Frontal cortex (tissue), 4 donors: ENCODE measurements at places on chromosomes 2 and 18. TPM values are rescaled to one million over a fixed set of nuclear protein-coding genes. Genes with fewer than 3 reads are reported as not detected.
A peak's percentile ranks its signal among the peaks of the same experiment; 100 is the strongest.

DNA sequence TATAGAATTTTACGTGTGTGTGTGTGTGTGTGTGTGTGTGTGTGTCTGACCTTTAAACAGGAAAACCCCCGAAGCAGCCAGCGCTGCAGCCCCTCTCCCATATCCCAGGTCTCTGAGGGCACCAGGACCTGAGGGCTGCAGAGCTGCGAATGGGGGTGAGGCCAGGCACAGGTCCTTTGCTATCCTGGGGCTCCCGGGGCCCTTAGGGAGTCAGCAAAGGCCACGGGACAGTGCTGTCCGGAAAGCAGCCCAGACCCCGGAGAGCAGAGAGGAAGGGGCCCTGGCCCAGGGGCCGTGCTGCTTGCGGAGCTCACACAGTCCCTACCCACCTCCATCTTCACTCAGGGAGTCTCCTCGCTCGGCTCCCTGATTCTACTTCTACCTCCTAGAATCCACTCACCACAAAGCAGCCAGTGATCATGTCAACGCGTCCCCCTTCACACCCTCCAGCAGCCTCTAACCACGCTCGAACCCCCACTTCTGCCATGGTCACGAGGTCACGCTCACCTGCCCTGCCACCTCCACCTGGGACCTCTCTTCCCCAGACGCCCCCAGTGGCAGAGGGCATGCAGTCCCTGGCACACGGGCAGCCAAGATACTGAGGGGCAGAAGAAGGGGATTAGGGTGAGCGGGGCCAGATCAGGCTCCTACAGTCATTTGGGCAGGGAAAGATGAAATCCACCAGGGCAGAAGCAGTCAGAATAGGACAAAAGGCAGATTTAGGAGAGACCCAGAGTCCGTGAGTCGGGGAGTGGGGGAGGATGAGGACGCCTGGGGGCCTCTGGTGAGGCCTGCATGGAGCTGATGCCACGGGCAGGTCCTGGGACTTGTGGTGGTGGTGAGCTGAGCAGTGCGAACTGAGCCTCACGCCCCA, 86.7 kb downstream of the USP40 start:
- DNase-seq: no peak

DNA sequence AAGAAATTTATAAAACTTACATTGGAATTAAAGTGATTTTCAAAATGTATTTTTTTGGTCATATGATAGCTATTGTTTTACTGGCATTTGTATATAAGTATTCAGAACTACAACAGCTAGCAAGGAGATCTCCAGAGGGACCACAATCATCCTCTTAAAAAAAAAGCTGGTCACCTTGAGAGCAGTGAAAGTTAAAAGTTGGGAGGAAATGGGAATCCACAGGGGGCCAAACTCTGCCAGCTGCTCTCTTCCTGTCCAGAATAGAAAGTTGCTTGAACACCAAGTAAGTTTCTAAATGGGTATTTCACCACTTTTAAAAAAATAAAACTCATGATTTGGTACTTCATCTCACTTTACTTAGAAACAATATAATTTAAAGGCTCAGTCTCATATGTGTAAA, 1025.1 kb downstream of the LRP1B start:
- no peak for DNase-seq

DNA sequence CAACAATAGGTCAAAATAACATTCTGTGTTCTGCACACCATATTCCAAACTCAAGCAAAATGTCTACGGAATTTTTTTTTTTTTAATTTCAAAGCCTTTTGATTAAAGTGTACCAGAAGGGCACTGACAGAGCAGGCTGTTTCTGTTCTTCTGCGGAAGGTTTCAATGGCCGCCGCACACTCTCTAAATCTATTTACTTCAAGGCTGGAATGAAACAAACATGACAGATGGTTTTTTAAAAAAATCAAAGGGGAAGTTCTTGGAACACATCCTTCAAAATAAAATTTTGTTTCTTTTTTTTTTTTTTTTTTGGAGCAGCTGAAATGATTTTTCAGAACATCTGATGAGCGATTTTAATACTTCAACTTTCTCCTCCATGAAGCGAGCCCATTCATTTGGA, 259.1 kb downstream of the TXNL1 start:
- no peak for DNase-seq

- DNase-seq: no peak
Observed at GRCh38 chr2:180698668-180699067, 281.7 kb upstream of the UBE2E3 start.

- peak; percentile 82 for DNase-seq
Observed at GRCh38 chr18:48777026-48777743, 173.6 kb downstream of the SMAD7 start.

- DNase-seq: no peak
Observed at GRCh38 chr2:48601349-48601748, 16.3 kb upstream of the GTF2A1L start.

DNA sequence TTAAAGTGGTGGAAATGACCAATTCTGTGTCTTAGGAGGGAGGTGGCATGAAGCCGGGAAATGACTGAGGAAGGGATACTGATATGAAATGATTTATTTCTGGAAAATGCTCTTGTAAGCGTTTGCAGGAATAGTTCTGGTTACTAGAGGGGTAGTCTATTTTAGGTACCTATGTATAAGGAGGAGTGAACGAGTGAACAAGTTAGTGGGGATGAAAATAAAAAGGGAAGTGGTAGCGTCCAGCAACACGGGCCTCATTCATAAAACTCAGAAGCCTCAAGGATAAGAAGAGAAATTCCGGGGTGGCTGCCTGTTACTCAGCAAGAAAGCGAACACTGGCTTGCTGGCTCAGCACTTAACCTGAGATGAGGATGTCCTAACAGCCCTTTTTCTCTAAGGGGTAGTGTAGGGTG, 303.3 kb downstream of the NCKAP5 start:
- no peak for DNase-seq

DNA sequence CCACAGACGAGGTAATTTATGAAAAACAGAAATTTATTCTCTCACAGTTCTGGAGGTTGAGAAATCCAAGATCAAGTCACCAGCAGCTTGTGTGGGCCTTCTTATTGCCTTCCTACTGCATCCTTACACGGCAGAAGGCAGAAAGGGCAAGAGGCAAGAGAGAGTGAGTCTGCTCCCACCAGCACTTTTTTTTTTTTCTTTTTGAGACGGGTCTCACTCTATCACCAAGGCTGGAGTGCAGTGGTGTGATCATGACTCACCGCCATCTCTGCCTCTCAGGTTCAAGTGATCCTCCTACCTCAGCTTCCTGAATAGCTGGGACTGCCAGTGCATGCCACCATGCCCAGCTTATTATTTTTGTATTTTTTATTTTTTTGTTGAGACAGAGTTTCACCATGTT, 78.5 kb upstream of the HK2 start:
- no peak for DNase-seq

DNA sequence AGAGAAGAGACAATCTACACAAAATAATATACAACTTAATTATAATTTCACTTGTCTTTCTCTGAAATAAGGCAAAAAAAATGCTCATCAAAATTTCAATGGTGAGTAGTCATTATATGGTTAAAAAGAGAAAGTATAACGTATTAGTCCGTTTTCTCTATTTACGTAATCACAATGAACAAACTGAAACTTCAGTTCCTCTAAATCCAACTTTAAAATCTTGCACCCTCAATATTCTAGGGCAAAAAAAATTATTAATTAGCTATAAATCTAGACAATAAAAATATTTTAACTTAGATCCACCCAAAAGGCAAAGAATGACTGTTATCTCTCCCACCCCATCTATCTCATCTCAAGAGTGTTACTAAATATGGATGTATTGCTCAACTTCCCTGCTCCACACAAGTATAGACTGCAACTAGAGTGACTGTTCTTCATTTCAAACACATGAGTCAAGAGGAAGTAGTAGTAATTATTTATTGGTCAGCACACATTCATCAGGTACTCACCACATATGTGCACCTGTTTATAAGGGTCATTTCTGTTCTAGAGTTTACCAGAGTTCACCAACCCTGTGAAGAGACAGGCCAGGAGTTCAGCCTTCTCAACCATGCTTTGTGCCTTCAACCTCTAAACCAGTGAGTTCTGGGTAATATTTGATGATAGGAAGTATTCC, 36.4 kb downstream of the STK39 start:
- DNase-seq: no peak

DNA sequence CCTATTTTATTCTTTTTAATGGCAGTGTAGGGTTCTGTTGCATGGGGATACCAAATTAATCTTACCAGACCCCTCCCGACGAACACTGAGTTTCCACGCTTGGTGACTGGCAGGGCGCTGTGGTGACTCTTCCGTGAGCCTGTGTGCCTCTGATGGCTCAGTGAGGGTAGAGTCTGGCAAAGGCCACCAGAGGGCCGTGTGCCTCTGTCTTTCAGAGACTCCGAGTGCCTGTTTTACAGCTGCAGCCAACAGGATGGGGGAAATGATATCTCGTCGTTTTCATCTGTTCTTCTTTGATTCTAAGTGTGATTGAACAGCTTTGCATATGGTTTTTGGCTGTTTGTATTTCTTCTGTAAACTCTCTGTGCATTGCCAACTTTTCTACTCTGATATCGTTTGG, 99.8 kb downstream of the ZNF236 start:
- DNase-seq: peak; percentile 78

DNA sequence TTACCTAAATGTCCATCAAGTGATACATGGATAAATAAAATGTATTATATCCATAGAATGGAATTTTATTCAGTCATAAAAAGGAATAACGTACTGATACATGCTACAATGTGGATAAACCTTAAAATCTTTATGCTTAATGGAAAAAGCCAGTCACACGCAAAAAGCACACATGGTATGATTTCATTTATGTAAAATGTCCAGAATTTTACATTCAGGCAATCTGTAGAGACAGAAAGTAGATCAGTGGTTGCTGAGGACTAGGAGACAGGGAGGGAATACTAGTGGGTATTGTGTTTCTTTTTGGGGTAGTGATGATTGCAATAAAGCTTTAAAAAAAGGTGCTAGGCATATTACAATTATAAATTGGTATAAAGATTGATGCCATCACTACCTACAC, 30.7 kb upstream of the CD302 start:
- DNase-seq: no peak

- no peak for DNase-seq
Observed at GRCh38 chr18:67705748-67706147, 189.2 kb upstream of the DSEL start.

- no peak for DNase-seq
Observed at GRCh38 chr2:216535454-216535995, 36.9 kb downstream of the RPL37A start.

DNA sequence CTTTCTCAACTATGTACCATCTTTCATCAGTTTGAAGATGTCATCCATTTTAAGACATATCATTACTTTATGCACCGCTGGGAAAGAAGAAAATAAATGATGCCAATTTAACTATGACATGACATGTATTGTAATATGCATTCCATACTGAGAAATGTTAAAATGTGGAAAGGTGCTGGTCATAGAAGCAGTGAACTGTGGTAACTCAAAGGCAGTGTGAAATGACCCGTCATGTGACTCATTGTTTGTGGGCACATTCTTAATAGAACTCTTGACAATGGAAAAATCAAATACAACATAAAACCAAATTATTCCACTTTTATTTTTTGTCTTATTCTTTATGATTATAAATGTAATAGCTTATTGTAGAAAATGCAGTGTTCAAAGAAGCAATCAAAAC, 455.0 kb upstream of the ST6GAL2 start:
- no peak for DNase-seq

- DNase-seq: no peak
Observed at GRCh38 chr18:34028324-34028723, 196.4 kb downstream of the NOL4 start.

GRCh38 chr2:7598402-7598801, 681.2 kb downstream of the RNF144A start:
- no peak for DNase-seq

Gene RNU2-63P
- total RNA-seq: not detected

Gene LAMA1
- 12.2 TPM for total RNA-seq

Gene NT5C1B
- not detected for total RNA-seq

Gene GORASP2
- total RNA-seq: 21.6 TPM
